ENCODE measurements at places on chromosomes 6 and 20.

- DNase-seq: no peak
These were observed 3.0 kb downstream of the PIM1 start for GRCh38 chr6:37172912-37173492.

DNA sequence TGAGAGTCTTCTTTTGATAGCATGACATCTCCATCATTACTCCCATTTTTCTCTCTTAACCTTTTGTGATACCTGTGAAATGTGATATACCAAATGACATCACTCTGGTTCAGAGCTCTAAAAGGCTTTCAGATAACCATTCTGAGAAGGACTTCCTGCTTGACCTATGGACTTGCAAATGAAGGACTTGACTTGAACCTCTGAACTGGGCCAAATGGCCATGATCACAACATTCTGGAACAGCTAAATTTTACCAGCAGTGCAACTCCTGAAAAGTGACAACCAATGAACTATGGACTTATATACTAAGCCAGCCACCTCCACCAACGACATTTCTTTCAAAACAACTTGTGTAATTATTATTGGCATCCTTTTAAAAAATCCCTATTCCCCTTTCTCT, 1085.8 kb upstream of the CITED2 start:
- no peak for DNase-seq

DNA sequence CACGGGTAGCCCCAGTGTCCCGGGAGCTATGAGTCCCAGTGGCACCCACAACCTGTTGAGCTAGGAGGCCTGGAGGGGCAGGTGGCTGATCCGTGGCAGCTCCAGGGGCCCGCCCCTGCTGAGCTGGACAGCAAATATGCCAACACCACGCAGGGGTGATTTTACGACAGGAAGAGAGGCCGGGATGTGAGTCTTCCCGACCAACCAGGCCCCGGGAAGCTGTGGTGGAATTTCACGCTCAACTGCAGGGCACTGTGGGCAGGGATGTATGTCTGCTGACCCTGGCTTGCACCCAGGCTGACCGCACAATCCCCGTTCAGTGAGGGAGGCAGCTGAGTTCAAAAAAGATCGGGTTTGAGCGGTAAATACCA, 183.9 kb downstream of the ERMARD start:
- no peak for DNase-seq

DNA sequence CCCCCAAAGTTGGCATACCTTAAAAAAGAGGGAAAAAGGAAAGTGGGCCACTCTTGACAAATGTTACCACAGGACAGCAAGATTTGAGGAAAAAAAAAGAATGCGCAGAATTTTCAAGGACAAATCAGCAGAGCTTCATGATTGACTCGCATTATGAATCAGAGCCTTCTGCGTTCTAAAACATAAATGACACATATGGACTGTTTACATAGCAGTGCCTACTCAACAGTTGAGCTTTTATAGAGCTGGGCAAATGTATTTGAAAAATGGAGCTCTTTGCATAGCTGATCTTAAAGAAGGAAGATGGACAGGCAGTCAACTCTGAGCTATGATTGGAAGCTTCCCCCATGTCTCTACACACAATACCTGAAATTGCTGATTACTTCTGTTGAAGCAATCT, 213.2 kb upstream of the NT5E start:
- no peak for DNase-seq

GRCh38 chr20:44914924-44915323, 5.1 kb downstream of the PABPC1L start:
- no peak for DNase-seq

- no peak for DNase-seq
These were observed 455.0 kb upstream of the GJE1 start for GRCh38 chr6:141677598-141678211.

DNA sequence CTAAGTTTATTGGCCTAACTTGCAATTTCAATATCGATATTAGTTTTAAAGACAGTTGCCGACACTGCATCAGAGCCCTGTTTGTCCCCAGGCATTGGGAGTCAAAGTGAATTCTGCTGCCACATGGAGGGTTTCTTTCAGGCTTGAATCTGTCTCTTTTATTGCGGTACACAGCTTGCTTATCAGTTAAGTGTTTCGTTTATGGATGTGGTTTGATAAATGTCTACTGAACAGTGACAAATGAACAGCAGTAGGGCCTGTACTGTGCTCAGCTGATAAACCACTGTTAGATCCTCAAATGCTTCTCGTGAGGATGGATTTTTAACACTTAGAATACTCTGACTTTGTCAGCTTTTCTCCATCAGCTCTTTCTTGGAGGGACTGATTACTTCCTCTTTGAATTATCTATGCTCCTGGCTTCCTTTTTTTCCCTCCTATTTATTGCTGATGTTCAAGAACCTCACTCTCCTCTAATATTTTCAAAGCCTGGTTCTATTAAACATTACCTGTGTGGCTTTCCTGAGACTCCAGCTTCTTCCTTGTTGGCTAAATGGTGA, 240.8 kb downstream of the PLCB1 start:
- DNase-seq: no peak

DNA sequence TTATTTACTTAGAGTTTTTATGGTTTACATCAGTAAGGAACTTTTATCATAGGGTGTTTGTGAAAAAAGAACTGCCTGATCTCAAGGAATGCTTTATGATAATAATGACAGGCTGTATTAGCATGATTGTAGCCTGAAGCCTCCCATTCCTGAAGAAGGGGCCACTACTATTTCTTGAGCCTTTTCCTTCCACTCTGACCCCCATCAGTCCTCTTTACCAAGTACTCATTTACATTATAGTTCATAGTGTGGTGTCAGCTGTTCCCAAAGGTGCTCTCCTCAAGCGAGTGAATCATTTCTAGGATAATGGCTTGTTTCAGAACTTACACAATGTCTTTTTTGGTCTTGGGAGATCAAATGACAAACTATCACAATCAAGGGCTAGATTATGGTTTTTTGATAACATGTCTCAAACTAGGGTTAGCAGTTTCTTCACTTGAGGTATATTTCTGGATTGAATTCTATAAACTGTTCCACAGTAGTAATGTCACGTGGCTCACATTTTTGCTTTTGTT, 283.6 kb downstream of the CDKAL1 start:
- no peak for DNase-seq

- no peak for DNase-seq
These were observed 706 bp downstream of the DDO start for GRCh38 chr6:110414669-110415068.

GRCh38 chr6:44221291-44221960, 2.0 kb upstream of the SLC29A1 start:
- DNase-seq: peak; percentile 81

DNA sequence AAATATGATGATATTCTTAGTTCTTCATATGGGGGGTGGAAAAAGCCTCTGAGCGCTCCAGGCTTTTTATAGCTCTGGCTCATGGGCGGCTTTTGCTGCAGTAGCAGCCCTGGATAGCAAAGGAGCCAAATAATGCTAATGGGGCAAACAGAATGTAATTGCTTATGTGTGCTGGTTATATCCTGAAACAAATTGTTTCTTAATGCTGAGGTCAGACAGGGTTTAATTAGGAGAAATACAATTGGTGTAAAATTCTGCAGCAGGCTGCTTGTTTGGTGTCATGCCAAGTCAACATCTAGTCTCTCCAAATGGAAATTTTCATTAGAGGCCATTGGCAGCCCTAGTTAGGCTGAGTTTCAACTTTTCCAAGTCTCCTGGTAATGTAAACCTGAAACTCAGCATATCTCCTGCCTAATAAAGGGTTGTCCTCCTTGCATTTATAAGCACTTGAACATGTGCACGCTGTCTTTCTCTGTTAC, 530.1 kb upstream of the NOX3 start:
- no peak for DNase-seq

GRCh38 chr20:45039475-45039820, 61.5 kb downstream of the KCNS1 start:
- no peak for DNase-seq

GRCh38 chr6:73704260-73704659, 8.3 kb downstream of the CD109 start:
- no peak for DNase-seq

GRCh38 chr6:116335612-116336215, 35.0 kb upstream of the DSE start:
- DNase-seq: no peak

- no peak for DNase-seq
These were observed 41.9 kb upstream of the MOXD1 start for GRCh38 chr6:132443206-132443605.

GRCh38 chr20:44584162-44584561, 1.8 kb downstream of the PKIG start:
- DNase-seq: no peak

DNA sequence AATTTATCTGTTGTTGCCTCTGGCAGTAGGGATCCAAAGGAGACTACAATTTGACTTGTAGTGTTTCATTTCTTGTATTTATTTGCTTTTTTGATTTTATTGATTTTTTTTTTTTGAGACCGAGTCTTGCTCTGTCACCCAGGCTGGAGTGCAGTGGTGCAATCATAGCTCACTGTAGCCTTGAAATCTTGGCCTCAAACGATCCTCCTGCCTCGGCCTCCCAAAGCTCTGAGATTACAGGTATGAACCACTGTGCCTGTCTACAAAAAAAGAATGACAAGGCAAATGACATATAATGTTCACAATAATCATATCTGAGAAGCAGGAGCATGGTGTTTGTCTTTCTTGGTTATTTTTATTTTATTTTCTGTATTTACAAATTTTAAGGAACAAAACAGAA, 117.6 kb upstream of the RNF24 start:
- DNase-seq: no peak

DNA sequence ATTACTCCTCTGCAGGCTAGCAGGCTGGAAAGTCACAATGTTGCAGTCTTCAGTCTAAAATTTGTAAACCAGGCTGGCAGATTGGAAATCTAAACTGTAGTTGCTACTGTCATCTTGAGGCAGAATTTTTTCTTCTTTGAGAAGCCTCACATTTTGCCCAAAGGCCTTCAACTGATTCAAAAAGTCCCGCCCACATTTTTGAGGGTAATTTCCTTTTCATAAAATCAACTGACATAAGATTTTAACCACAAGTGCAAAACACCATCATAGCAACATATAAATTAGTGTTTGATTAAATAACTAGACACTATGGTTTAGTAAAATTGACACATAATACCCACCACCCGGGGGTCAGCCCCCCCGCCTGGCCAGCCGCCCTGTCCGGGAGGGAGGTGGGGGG, 28.4 kb downstream of the HLA-C start:
- DNase-seq: no peak

GRCh38 chr6:41546866-41547798, 951 bp downstream of the FOXP4 start:
- peak; percentile 44 for DNase-seq

DNA sequence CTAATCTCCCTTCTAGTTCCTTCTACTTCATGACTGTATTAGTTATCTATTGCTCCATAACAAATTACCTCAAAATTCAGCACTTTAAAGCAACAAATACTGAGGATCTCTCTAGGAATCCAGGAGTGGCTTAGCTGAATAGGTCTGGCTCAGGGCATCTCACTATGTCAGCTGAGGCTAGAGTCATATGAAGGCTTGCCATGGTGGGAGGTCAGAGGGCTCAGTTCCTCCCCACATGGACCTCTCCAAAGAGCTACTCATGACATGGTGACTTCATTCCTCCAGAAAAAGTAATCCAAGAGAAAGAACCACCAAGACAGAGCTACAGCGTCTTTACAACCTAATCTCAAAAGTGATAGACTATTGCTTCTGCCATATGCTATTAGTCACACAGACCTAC, 70.2 kb upstream of the PRND start:
- no peak for DNase-seq

GRCh38 chr6:156776470-156776839, 723 bp upstream of the ARID1B start:
- DNase-seq: peak; percentile 38

GRCh38 chr6:7249946-7250643, 62.9 kb downstream of the SSR1 start:
- DNase-seq: no peak

DNA sequence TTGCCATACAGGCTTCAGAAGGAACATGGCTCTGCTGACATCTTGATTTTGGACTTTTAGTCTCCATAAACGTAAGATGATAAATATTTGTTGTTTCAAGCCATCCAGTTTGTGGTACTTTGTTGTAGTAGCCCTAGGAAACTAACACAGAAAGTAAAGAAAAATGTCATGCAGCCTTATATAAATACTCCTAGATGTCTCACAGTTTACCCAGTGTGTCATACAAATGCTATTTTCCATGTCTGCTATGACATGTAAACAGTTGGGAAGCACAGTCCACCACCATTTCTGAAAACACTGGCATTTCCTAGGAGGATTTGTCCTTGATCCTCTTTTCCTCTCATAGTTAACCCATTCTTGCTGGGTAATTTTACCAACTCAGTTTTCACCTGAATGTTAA, 30.6 kb upstream of the ME1 start:
- no peak for DNase-seq

DNA sequence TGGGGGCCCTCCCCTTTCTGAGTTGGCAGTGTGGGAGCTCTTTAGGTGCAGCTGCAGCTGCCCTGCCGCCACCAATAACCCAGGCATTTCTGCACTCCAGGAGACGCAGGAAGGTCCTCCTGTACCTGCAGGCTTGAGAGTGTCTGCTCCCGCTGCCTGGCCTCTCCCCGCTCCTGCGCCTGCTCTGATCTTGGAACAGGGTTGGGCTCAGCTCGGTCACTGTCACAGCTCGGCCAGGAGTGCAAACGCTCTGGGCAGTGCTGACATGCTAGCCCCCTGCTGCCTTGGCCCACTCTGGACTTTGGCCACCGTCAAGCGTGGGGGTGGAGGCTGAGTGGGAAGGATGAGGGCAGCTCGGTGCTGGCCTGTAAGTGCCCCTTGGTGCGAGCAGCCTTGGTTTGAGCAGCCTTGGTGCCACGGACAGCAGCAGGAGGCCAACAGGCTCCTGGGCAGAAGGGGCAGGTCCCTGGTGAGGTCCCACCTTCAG, 738.1 kb upstream of the GJE1 start:
- no peak for DNase-seq

GRCh38 chr6:16683641-16684194, 77.5 kb downstream of the ATXN1 start:
- peak; percentile 32 for DNase-seq

- no peak for DNase-seq
These were observed 29.9 kb downstream of the MAN1A1 start for GRCh38 chr6:119319694-119320093.

DNA sequence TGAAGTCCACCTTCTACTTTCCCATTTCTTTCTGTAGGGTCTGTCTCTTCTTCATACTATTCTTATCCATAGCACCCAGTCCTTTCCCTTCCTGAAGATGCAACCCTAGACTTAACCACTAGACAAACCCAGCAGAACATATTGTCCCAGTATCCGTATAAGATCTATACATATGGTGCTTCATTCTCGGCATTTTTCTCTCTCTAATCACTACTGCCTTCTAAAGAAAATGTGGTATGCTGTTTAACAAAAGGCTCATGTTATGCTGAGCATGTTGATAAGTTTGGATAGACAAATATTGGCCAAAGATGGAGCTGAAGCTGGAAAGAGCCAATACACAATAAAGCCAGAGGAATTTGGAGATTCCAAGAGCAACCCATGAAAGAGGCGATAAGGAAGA, 212.6 kb downstream of the MAFB start:
- DNase-seq: no peak
